GM20000 (cell line): ENCODE measurements at places on chromosomes 4 and X.

- DNase-seq: peak; percentile 6
These were observed 226.7 kb upstream of the PRKX start for GRCh38 chrX:3940000-3940610.

DNA sequence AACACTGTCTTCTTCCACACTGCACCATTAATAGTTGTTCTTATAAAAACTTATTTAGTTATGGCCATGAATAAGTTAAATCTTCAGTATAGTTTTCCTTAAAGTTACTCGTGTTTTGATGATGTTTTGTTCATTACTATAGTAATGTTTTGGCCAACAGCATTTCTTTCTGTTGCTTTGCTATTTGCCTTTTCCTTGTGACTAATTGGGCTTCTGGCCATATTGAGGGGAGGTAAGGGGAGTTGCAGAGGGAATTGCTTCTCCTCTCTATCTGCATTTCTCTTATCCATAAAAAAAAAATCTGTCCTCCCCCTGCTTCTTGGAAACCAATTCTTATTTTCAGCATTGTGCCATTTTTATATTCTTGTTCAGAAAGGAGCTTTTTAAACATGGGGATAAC lies 42.7 kb upstream of the ZCCHC12 start:
- DNase-seq: no peak

- no peak for DNase-seq
These were observed 30.1 kb upstream of the KIAA0232 start for GRCh38 chr4:6752486-6752829.

DNA sequence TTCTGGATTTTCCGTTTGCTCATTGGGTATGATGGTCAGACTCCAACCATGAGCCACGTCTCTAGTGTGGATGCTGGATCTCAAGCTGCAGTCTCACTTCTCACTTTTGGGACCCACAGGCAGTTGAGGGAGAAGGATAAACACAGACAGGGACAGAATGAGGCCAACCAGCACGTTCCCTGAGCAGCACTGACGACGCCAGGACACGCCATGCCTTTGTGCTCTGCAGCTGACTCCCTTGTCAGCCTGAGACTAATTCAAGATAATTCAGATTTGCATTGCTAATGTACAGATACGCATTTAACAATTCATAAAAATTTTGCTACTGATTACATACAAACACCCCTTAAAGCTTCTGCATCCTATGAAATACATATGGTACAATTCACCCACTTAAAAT lies 106.5 kb downstream of the FAM193A start:
- DNase-seq: no peak

- no peak for DNase-seq
These were observed 68.0 kb downstream of the OPHN1 start for GRCh38 chrX:68365341-68365740.
